ENCODE measurements at places on chromosomes 16 and 17.

DNA sequence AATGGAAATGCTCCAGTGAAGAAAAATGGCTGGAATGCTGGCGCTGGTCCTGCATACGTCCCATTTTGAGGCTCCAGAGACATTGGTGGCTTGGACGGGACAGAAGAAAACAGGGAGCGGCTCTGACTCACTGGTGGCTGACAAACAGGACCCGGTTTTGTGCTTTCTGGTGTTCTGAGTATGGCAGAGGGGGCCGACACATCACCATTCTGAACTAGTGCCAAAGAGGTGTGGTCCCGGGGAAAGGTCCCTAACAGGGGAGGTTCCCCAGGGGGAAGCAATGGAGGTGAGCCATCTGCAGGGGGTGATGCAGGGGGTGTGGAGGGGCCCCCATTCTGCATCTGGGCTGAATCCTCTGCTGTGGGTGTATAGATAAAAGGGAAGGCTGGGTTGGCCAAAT, 8.3 kb downstream of the ANKRD40 start:
- DNase-seq = no peak

DNA sequence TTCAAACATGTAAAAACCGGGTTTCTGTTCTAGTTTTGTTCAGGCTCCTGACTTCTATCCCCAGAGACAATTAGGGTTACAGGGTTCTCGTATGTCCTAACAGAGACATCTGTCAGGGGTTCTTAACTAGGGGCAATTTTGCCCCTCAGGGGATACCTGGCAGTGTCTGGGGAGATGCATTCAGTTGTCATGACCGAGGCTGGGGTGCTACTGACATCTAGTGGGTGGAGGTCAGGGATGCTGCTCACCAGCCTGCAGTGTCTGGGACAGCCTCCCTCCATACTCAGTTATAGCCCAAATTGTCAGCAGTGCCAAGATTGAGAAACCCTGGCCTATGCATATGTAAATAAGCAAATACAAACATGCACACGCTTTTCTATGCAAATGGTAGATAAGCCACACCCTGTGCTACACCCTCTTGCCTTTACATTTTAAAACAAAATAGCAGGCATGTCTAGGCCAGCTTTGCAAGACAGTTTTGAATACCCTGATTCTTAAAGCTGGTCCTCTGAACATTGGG, 37.4 kb downstream of the CLEC16A start:
- no peak for DNase-seq

DNA sequence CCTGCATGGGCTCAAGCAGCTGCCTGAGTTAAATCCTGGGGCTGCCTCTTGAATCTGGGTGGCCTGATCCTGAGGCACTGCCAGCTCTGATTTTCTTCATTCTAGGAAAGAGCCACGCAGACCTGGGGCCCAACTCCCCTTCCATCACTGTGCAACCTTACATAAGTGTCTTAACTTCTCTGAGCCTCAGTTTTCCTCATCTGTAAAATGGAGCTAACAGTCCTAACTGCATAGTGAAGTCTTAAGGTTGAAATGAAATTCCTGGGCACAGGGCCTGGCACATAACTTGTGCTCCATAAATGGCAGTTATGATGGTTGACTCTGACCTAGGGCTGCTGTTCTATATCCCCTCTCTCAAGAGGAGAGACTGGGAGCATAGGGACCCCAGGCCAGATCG, 236.6 kb downstream of the GSG1L start:
- no peak for DNase-seq

- no peak for DNase-seq
Observed at GRCh38 chr17:51355441-51356410, 95.4 kb downstream of the UTP18 start.

- no peak for DNase-seq
Observed at GRCh38 chr16:75987323-75987722, 261.0 kb upstream of the CPHXL start.

DNA sequence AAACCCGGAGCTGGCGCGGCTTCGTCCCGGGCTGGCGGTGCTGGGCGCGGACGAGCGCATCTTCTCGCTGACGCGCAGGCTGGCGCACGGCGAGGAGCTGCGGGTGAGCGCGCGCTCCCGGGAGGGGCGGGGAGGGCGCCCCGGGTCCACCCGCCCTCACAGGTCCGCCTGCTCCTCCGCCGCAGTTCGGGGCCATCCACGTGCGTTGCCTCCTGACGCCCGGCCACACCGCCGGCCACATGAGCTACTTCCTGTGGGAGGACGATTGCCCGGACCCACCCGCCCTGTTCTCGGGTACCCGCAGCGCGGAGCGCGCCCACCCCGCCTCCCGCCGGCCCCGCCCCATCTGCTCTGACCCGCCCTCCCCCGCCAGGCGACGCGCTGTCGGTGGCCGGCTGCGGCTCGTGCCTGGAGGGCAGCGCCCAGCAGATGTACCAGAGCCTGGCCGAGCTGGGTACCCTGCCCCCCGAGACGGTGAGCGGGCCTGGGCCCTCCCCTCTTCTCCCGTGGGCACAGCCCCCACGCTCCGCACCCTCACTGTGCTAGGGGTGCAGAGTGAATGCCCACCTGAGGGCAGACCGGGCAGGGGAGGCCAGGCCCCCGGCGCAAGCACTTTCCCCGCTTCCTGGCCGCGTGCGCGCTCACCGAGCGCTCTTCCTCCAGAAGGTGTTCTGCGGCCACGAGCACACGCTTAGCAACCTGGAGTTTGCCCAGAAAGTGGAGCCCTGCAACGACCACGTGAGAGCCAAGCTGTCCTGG, 1.4 kb downstream of the HAGHL start:
- no peak for DNase-seq

Measured in left renal pelvis (tissue), 4 donors.